ENCODE measurements at places on chromosomes 1 and 21.

GRCh38 chr1:29876902-29877301 lies 640.6 kb downstream of the PTPRU start:
- no peak for DNase-seq

- no peak for DNase-seq
Measured at GRCh38 chr21:32437729-32438128, 25.2 kb downstream of the EVA1C start.

DNA sequence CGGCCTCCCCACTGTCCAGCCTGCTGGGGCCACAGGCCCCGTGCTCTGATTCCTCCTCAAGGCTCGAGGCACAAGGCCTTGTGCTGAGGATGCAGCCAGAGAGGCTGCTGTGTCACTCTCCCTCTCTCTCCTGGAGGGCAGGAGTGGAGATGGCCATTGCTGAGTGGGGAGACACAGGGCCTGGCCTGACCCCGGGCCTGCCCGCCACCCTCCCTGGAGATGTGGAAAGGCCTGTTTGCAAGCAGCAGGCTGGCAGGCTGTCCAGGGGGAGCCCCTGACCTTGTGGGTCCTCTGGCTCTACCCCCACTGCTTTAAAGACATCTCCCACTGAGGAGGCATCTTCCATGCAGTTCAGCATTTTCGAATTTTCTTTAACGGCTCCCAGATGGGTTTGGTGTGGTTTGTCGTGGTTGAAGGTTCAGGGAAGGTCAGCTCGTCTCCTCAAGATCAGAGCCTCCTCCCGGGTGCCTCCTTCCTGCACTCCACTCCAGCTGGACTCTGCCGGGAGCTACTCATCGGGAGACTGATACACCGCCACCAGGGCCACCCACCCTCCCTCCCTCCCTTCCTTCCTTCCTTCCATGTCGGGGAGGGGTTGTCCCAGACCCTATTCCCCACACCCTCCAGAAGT lies 69.1 kb downstream of the SPSB1 start:
- DNase-seq: no peak

GRCh38 chr1:224113545-224113917 lies 380 bp upstream of the FBXO28 start:
- no peak for DNase-seq

- DNase-seq: no peak
Measured at GRCh38 chr1:82091729-82092128, 291.0 kb downstream of the ADGRL2 start.

- no peak for DNase-seq
Measured at GRCh38 chr1:22557341-22557950, 5.8 kb upstream of the EPHA8 start.

DNA sequence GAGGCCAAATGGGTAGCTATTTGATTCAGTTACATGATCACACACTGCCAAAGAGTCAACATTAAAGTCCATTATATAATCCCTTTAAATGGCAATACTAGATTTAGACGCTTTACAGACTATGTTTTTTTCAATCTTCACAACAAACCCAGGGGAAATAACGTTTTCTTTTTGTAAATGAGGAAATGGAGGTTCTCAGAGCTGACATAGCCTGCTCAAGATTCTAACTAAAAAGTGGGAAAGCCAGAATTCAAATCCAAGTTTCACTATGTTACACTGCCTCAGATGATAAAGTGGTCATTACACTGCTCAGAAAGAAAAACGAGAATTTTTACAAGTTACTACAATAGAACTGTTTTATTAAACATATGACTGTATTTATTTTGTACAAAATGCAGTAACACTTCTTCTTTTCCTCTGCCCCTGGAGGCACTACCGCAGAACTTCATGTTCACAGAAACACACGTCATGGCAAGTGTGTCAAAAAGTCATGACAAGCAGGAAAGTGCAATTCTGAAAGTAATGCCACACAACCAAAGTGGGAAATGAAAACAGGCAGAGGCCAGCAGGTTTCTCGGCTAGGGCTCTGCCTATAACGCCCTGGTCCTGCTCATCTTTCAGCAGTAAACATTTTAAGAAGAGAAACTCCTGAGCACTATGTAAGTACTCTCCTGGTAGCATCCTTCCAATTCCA lies 19.0 kb downstream of the THEMIS2 start:
- no peak for DNase-seq

- no peak for DNase-seq
Measured at GRCh38 chr1:67189953-67190352, 23.7 kb downstream of the IL23R start.

DNA sequence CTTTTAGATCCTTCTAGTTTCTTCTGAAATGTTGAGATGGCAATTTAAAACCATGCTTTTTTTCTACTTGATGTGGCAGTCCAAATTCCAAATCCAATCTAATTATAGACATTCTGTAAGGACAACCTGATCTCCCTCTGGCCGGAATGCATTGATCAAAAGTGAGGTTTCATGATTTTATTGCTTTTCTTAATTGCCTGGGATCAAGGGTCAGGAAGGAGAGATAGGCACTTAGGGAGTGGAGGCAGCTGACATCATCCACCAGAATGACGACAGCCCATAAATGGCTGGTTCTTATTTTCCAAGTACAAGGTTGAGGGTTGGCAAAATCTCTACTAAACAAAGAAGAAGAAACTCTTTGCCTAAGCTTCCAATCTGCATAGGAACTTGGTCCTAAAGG lies 46.4 kb upstream of the SCCPDH start:
- no peak for DNase-seq

DNA sequence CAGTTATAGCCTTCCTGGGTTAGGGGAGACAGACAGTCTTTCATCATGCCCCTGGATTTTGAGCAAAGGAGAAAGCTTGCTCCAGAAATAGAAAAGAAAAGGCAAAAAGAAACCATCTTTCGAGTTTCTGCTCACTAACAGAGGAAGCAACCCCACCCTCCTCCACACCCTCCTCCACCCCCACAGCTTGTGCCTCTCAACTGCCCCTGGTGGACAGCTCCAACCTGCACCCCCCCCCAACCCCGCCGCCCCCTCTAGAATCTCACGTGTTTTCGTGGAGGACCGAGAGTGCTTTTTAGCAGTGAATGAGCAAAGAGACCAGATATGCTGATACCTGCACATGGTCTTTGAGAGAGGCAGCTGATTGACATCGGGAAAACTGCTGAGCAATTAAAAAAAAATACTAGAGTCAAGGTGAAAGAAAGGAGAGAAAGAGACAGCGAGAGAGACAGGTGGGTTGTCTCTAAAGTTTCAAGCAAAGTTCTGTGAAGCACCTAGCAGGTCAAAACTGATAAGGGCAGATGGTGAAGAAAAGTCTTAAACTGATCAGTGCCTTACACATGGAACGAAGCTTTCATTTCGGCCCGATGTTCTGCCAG lies 358.3 kb downstream of the KIF26B start:
- no peak for DNase-seq

DNA sequence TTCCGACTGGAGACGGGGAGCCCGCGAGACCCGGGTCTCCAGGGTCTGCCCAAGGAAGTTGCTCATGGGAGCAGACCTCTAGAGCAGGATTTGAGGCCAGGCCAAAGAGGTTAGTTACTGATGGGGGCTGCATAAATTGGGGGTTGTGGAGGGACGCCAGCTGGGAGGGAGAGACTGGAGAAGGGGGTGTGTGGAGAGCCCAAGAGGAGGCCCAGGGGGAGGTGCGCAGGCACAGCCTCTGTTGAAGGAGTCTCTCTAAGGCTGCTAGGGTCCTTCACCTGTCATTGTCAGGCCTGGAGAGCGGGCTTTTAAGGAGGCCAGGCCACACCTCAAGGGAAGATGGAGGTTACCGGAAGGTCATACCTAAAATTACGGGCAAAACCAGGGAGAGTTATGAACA lies 363 bp downstream of the PLA2G5 start:
- DNase-seq: no peak

Measured in ecto neural progenitor cell (in vitro differentiated cells).